ENCODE measurements at places on chromosomes 5 and 9.

DNA sequence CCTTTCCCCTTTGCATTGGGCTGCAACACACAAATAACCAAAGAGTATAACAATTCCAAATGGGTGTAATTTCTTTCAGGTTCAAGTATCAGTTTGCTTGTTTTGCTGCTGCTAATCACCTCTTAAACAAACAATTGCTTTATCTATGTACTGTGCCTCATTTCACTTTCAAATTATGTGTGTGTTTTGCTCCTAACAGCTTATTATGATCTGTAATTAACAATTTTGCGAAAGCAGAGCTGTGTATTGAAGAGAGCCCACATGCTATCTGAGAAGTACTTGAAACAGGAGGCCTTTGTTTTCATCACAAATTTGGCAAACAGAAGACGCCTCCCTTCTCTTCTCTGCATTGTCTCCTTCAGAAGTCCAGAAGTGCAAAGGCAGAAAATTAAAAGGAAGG, 312.0 kb downstream of the TLE1 start:
- DNase-seq = no peak

GRCh38 chr5:123122273-123122672, 33.2 kb downstream of the PRDM6 start:
- DNase-seq = no peak

- no peak for DNase-seq
Measured at GRCh38 chr5:58844395-58844794, 261.5 kb downstream of the RAB3C start.

- DNase-seq = no peak
Measured at GRCh38 chr5:84821924-84822323, 437.2 kb upstream of the EDIL3 start.

DNA sequence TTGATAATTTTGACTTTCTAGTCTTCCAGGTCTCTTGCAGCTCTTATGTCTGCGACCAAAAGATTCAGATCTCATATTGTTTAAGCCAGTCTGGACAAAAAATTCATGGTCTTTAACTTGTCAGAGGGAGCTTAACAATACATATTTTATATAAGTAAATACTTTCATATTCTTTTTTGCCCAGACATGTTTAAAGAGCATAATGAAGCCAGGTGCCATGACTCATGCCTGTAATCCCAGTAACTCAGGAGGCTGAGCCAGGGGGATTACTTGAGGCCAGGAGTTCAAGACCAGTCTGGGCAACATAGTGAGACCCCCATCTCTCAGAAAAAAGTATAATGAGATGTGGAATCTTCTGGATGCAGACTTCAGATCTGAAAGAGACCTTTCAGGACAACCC, 69.8 kb downstream of the JMY start:
- DNase-seq = no peak

DNA sequence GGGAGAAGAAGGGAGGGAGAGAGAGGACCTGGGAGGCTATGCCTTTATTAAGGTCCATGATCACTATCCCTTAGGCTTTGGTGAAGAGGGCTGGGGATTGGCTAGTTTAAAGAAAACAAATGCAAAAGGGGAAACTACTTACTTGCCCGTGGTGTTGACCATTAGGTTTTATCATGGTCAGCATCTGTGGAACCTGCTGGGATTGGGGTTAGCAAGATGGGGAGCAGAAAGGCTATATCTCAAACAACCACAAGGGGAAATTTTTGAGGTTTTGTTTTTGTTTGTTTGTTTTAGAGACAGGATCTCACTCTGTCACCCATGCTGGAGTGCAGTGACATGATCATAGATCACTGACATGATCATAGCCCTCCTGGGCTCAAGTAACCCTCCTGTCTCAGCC, 9.0 kb upstream of the RAD23B start:
- DNase-seq = no peak

- DNase-seq = no peak
Measured at GRCh38 chr9:78664370-78664769, 367.4 kb downstream of the PSAT1 start.

DNA sequence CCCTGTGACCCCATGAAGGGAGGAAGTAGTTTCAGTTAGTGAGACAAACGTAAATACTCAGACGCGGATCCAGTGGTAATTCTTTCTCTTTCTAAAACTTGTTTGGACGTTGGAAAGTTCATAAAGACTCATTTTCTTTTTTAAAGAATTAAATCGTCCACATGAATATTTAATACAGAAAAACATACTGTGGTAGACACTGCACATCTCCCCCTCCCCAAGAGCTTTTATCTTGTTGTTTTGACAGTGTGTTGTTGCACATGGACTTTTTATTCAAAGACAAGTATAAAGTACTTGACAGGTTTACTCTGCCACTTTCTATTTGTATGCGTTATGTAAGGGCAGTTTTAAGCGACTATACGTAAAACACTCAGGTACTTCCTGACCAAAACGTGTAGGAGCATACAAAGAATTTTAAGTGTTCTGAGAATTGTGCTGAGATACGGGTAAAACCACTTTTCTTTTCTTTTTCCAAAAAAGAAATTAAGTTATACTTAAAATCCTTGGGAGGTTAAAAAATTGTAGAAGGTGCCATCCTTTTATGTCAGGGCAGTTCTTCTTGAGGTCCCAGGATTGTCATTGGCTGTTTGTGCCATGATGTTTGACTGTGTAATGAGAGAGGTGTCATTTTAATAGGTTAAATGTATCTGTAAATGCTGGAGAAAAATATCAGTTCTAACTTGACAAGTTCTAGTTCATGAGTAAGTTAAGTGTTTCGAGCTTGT, 1.3 kb downstream of the NIPBL start:
- peak; percentile 12 for DNase-seq

- DNase-seq = no peak
Measured at GRCh38 chr5:68266457-68266856, 50.9 kb downstream of the PIK3R1 start.

GRCh38 chr9:86091477-86091876, 7.9 kb downstream of the GOLM1 start:
- DNase-seq = no peak

GRCh38 chr9:123326662-123327093, 29.3 kb upstream of the CRB2 start:
- no peak for DNase-seq

- no peak for DNase-seq
Measured at GRCh38 chr5:142683116-142683515, 2.8 kb downstream of the FGF1 start.

DNA sequence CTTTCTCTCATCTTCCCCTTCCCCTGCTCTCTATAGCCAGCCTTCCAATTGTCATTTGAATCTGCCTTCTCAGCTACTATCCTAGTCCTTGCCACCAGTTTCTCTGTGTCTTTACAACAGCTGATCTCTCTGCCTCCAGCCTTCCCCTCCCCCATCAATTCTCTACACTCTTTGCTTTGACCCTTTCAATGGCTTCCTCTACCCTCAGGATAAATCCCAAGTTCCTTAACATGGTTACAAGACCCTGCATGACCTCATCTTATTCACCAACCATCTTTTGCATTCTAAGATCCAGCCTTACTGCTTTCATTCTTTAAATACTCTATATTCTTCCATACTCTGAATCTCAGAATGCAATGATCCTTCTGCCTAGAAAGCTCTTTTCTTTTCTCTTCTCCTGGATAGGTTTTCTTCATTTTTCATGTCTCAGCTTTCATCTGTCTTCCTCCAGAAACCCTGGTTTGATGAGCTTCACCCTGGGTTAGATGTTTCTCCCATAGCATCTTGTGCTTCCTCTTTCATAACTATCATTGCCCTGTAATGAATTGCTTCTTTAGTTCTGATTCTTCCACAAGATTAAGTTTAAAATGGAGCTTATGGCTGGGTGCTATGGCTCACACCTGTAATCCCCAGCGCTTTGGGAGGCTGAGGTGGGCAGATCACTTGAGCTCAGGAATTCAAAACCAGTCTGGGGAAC, 58.6 kb upstream of the ZSWIM6 start:
- DNase-seq = no peak

GRCh38 chr9:80061940-80062339, 490.2 kb downstream of the TLE4 start:
- peak; percentile 12 for DNase-seq

- DNase-seq = no peak
Measured at GRCh38 chr5:140481758-140482157, 65.7 kb upstream of the EIF4EBP3 start.

- no peak for DNase-seq
Measured at GRCh38 chr9:119086590-119086989, 282.6 kb downstream of the BRINP1 start.

- DNase-seq = no peak
Measured at GRCh38 chr5:10235350-10235749, 14.3 kb downstream of the ATPSCKMT start.

DNA sequence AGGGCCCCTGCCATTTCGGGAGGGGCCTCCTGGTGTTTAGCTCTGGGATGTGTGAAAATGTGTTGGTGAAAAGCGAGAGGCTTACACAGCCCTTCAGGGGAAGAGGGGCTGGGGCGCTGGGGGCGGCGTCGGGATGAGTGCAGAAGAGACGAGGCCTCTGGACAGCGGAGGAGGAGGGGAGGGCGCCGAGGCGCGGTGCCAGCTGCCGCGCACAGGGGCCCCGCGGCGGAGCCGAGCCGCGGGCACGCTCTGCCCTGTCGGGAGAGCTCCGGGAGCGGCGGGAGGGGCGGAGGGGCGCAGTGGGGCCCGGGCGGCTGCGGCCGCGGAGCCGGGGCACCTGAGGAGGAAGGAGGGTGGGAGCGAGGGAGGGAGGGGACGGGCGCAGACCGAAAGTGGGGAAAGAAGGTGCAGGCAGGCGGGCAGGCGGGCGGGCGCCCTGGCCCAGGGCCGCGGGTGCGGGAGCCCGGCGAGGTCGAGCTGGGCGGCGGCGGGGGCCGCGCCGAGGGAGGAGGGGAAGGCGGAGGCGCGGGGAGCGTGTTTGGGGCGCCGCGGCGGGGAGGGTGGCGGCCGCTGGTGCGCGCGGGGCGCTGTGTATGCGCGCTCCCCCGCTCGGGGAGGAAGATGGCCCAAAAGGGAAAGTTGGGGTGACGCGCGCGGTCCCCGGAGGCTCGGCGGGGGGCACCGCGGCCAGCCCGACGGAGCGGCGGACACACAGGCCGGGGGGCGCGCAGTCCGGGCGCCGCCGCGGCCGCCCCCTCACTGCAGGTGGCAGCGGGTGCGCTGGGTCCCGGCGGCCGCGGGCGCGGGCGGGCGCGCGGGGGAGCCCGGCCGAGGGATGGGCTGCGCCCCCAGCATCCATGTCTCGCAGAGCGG, at the start of gene PDE8B:
Gene PDE8B (plus strand): TSS at position 590 of the 873 bp plus-strand sequence. CDS start 246 bp downstream, at position 836.
- DNase-seq = no peak

GRCh38 chr9:127143920-127144465, 21.6 kb upstream of the ANGPTL2 start:
- no peak for DNase-seq

DNA sequence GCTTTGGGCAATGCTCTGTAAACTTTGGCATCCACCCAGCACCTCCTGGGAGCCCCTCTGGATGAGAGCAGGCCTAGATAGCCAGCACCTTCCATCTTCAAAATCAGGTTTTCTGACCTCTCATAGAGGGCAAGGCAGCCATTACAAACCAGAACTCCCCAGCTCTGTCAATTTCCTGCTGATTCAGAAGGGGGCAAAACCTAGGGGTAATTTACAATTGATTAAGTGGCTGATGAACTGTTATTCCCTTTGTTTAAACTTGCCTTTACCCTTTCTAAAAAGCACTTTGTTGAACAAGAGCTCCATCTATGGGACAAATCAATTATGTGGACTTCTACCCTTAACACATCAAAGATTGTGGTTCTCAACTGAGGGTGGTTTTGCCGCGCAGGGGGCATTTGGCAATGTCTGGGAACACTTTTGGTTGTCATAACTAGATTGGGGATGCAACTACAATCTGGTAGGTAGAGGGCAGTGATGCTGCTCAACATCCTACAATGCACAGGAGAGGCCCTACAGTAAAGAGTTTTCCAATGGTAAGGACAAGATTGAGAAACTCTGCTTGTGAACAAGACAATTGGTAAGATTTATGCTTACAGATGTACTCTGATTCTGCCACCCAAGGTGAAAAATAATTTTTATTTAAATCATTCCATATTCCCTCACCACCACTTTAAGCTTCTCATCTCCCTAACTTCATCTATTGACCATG, 184.1 kb downstream of the MARCHF11 start:
- DNase-seq = no peak

All from muscle of arm (tissue), 14 donors.